NCI-H774 (cell line): ENCODE measurements at places on chromosomes 12 and 14.

DNA sequence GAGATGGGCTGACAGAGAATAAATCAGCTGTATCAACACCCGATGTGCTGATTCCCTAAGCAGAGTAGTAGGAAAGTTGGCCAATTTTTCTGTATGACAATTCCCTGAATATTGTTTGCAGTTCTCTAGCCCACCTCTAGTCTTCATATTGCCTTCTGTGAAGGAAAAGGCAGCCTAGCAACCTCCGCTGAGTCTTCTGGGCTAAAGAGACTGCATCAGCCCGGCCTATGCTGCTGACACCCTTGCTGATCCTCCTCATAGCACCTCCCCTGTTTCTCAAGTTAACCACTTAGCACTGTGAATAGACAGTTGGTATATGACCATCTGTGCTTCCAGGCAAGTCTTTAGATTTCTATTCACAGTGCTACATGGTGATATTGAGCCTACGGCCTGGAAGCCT is 161.1 kb upstream of the EGLN3 start:
- DNase-seq = no peak

- no peak for DNase-seq
These were observed 1193.7 kb downstream of the GALC start for GRCh38 chr14:86799244-86799647.

- DNase-seq = no peak
These were observed 27.9 kb downstream of the ACTN1 start for GRCh38 chr14:68951035-68951797.

- no peak for DNase-seq
These were observed 19.4 kb upstream of the EIF5 start for GRCh38 chr14:103314496-103315277.

GRCh38 chr12:58503731-58504130 is 416.6 kb downstream of the LRIG3 start:
- DNase-seq = peak; percentile 56

DNA sequence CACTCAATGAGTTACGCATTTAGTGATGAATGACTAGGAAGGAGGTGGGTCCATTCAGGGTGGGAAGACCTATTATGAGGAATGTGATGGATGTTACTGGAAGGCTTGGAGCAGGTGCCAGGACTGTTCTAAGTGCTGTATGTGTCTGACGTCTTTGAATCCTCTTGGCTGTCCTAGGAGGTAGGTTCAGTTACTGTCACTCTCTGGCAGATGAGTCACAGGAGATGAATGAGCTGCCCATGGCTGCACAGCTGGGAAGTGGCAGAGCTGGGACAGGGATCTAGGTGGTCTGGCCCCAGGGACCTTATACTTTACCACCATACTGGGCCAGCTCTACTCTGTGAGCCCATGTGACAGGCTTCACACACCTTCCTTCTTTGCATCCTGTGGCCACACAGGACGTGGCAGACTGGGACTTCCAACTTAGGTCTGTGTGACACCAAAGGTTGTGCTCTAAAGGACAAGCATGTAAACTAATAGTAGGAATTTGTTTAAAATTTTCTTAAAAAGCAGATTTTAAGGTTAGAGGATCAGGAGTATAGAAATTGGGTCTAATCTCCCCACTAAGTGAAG is 24.0 kb downstream of the TCTN1 start:
- no peak for DNase-seq

- no peak for DNase-seq
These were observed 69.8 kb downstream of the LIN7A start for GRCh38 chr12:80867941-80868340.

- DNase-seq = no peak
These were observed 66.5 kb downstream of the TRAFD1 start for GRCh38 chr12:112191840-112192321.

DNA sequence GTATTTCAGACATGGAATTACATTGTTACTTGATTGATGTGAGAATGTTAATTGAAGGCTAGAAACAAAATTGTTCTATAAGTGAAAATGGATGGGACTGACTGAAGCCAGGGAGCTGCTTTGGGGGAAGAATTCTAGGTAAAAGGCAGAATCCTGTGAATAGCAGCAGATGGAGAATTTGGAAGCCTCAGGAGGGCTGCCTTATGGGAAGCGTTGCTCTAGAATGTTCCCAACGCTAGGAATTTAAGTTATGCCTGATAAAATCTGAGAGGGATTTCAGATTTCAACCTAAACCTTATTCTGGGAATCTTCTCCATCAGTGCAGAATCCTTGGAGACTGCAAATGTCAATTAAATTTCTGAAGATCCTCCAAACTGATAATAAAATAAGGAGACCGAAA is 858.2 kb upstream of the FLRT2 start:
- DNase-seq = no peak

DNA sequence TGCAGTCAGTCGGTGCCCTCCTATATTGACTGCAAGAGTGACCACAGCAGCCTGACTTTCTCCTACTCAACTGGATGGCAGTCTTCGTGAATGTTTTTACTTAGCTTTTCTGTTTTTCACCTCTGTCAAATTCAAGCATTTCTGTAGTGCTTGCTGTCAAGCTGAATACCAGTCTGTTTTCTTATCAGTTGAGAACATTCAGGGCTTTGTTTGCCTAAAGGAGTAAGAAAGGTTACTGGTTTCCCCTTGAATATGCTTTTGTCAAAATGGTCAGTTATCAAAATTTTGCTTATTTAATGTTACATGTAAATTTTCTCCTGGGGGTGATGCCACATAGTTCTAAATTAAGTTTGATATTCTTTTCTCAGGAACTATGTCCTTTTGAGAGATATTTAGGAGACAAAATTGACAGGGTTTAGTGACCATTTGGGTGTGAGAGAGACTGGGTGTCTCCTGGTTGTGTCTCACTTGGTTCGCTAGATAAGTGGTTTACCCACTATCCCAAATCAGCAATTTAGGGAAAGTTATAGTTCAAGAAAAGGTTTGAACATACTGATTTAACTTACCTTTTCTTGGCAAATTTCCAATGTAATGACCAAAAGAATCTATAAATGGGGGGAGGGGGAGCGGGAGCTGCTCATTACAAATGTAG is 366.3 kb downstream of the TMTC2 start:
- no peak for DNase-seq

DNA sequence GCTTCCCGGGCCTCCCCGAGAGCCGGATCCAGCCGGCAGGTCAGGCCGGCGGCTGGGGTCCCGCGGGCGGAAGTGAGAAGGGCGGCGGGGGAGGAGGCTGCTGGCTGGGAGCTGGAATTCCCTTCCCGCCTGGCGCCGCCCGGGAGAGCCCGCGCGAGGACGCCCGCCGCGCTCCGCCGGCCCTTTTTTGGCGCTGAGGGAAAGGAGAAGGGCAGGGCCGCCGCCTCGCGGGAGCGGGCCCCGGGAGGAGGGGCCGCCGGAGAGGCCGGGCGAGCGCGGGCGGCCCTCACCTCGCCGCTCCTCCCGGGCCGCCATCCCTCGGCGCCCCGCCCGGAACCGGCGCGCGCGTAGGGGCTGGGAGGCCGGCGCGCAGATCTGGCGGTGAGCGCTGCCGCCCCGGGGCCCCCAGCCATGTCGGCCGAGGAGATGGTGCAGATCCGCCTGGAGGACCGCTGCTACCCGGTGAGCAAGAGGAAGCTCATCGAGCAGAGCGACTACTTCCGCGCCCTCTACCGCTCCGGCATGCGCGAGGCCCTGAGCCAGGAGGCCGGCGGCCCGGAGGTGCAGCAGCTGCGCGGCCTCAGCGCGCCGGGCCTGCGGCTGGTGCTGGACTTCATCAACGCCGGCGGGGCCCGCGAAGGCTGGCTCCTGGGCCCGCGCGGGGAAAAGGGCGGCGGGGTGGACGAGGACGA is at the start of the genes KLHL42 and MANSC4:
TSS of gene KLHL42 (plus strand) at position 314 of the 692 bp plus-strand sequence. CDS start at position 412, 98 bp downstream.
TSS of gene MANSC4 (minus strand) at position 317 of the 692 bp plus-strand sequence. CDS start 8,960 bp downstream, outside the sequence.
- DNase-seq = peak; percentile 82

- no peak for DNase-seq
These were observed 92.3 kb upstream of the BCAT1 start for GRCh38 chr12:25041006-25041741.

- no peak for DNase-seq
These were observed 78.8 kb upstream of the NRXN3 start for GRCh38 chr14:78091361-78091760.

- DNase-seq = no peak
These were observed 1077.6 kb downstream of the GALC start for GRCh38 chr14:86915406-86915805.

DNA sequence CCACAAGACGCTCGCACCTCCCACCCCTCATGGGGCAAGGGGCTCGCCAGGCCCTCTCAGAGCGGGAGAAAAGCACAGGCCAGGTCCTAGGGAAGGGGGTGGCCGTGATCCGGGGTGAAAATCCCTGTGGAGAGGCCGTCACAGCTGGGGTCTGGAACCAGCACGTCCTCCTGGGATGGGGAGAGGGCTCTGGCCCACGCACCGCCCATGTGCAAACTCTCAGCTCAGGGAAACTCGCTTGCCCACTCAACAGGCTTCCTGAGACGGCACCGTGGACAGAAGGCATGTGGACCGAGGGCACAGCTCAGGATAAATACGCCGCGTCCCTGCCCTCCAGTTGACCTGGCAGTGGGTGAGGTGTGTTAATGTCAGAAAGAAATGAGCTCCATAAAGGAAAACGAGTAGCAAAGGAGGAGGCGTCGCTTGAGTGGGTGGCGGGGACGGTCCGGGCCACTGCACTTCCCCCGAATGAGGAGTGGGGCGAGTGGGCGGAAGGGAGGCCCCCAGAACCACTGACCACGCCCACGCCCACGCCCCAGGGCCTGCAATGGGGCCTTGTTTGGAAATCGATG is 57.6 kb upstream of the GALNT9 start:
- no peak for DNase-seq

GRCh38 chr14:90487462-90487861 is 90.6 kb downstream of the CALM1 start:
- DNase-seq = no peak

DNA sequence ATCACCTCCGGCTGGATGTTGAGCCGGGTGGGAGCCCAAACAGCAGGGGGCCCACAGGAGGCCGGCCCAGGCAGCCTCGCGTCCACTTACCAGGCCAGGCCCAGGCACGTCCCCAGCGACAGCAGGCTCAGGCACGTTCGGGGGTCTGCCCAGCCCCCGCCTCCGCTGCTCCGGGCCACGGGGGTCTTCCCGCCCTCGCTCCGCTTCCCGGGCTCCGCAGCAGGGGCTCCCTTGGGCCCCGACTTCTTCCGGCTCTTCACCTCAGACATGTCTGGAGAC is 216 bp downstream of the IKBIP start:
- no peak for DNase-seq

DNA sequence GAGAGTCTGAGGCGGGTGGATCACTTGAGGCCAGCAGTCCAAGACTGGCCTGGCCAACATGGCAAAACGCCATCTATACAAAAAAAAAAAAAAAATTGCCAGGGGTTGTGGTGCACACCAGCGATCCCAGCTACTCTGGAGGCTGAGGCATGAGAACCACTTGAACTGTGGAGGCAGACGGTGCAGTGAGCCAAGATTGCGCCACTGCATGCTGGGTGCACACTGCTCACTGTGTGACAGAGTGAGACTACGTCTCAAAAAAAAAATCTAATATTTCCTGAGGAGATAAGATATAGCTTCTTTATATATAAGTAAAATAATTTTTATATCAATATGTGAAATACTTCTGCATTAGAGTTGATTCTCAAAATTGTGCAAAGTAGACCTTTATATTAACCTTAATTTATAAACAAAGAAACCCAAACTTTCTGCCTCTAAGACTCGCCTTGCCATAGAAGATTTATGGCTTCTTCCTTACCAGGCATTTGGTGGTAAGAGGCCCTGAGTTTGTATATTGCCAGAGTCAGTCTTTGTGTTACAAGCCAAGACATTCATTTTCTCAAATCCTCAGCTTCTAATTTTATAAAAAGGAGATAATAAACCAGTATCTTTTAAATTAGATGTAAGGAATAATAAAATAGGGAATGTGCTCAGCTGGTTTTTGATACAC is 1226.7 kb downstream of the FLRT2 start:
- DNase-seq = no peak

- DNase-seq = no peak
These were observed 331.5 kb downstream of the LRIG3 start for GRCh38 chr12:58588770-58589169.

GRCh38 chr12:111927346-111927745 is 85.3 kb downstream of the MAPKAPK5 start:
- DNase-seq = no peak

GRCh38 chr12:44848703-44849085 is 27.4 kb downstream of the NELL2 start:
- no peak for DNase-seq

DNA sequence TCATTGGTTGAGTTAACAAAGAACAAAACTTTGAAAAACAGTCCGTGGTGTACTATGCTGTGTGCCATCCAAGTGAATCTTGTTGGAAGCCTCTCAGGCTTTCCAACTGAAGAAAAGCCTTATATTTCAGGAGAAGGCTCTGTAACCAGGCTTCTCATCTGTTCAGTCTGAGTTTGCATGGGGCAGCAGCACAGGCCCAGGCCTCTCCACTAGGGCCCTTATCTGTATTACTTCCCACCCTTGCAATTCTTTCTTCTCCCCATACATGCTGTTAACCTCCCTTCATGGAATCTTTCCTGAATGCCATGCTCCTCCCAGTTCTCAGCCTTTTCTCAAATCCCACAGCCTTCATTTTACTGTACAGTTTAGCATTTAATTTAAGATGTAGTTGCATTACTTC is 28.3 kb downstream of the FRMD6 start:
- DNase-seq = no peak

- DNase-seq = no peak
These were observed 34.6 kb upstream of the MEG3 start for GRCh38 chr14:100791348-100791735.

DNA sequence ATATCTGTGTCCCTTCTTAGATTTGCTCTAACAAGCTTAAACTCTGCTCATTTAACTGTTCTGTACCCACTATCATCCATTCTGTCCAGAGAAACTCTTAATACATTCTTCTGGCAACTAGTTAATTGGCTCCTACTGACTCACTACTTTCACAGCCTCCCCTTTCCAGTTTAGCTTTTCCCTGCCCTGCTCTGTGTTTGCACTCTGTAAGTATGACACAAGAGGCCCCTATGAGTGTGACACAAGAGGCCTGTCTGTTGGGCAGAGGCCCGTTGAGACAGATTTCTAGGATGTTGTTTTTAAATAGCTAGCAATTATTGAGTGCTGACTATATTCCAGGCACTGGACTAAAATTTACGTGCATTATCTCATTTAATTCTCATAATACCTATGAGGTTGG is 246.0 kb upstream of the DAAM1 start:
- DNase-seq = no peak

GRCh38 chr12:124518051-124518932 is 49.1 kb downstream of the NCOR2 start:
- peak; percentile 98 for DNase-seq

GRCh38 chr14:105841022-105842009 is 314.9 kb downstream of the TMEM121 start:
- DNase-seq = no peak

DNA sequence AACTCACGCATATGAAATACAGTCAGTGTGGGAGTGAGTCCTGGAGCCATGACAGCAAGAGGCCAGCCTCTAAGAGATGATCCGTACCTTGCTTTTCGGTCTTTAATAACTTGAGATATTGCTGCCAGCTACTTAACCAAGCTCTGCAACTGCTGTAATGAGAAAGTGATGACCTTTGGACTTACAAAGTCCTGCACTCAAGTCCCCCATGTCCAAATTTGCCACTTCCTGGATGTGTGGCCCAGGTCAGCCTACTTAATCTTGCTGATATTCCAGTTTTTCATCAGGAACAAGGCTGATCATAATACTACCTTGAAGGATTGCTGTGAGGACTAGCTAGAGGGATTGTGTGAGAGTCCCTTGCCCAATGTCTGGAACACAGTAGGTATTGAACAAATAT is 33.8 kb upstream of the DUSP6 start:
- DNase-seq = no peak
